Ammon's horn (tissue), 1 donor: ENCODE measurements at places on chromosomes 6 and 20.

- DNase-seq = no peak
Observed at GRCh38 chr20:5395932-5396727, 79.4 kb upstream of the PROKR2 start.

GRCh38 chr20:3890999-3891929, 2.1 kb downstream of the PANK2 start:
- no peak for DNase-seq

- DNase-seq = no peak
Observed at GRCh38 chr6:129390900-129391299, 319.1 kb downstream of the ARHGAP18 start.

- DNase-seq = no peak
Observed at GRCh38 chr6:35516712-35517111, 4.0 kb upstream of the TULP1 start.

DNA sequence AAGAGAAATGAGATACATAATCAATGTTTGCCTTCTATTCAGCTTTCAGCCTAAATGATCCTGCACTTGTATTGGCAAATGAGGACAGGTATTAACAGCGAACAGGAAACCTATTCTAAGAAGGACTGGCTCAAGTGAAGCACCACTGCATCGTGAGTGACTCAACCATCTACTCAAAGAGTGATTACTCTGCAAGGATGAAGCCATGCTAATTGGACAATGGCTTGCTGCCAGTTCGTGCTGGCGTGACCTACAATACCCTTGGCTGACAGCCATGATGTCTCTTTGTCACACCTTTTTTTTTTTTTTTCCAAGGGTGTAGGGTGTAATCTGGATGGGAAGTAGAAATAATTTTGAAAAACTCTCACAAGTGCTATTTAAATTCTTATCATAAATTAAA, 104.9 kb downstream of the GJA10 start:
- no peak for DNase-seq

GRCh38 chr6:158085261-158086053, 82.6 kb downstream of the SERAC1 start:
- no peak for DNase-seq

- no peak for DNase-seq
Observed at GRCh38 chr20:2519115-2519809, 10.5 kb upstream of the ZNF343 start.

DNA sequence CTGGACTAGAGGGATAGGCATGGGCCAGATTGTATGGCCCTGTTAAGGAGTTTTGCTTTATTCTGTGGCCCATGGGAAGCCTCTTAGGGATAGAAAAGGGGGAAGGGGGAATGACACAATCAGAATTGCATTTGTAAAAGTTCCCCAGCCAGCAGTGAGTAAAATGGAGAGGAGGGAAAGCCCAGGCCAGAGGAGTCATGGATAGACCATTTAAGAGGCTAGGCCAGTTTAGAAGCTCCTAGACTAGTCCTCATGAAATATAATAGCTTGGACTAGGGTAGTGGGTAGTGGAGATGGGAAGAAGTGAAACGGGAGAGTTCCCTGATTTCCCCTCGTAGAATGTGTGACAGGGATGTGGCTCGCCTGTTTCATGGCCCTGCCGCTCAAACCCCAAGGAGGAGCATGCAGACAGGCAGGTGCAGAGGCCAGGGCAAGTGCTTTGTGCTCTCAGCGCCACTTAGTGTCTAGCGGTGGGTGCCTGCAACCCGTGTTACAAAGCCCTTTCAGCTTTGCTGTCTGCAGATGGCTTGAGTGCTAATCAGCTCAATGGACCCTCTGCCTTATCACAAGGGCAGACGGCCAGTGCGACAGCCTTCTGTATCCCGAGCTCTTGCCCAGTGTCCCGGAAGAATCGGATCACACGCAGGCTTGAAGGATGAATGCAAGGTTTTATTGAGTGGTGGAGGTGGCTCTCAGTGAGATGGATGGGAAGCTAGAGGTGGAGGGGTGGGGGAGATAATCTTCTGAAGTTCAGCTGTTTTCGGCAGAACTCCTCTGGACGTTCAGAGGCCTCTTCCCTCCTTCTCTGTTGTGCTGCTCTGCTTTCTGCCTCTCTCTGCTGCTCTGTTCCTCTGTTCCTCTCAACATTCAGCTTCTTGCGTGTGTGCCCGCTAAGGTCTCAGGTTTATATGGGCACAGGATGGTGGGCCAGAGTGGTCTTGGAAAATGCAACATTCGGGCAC, 141.1 kb downstream of the CEP57L1 start:
- DNase-seq = peak; percentile 69

GRCh38 chr6:99119109-99120031, 171.6 kb upstream of the FBXL4 start:
- peak; percentile 75 for DNase-seq

DNA sequence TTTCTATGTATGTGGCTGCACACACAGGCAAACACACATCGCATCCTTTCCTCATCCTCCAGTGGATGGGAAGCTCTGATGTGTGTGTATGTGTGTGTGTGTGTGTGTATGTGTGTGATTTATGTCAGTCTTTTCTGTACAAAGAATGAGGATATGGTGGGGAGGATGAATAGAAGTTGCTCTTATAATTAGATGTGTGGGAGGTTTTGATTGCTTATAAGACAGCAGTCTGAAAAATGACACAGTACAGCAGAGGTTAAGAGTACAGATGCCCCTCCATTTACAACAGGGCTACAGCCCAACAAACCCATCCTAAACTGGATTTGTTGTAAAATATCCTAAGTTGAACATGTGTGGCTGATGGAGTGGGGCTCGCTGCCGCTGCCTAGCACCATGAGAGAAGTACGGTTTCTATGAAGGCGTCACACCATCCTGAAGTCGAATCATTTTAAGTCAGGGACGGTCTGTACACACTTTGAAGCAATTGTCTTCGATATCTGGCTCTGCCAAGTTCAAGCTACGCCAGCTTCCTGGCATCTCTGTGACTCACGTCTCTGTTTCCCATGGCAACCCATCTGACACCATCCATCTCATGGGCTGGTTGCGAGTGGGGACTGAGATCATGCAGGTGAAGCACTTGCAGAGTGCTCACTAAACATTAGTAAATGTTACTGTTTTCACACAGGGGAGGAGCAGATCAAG, 252.6 kb downstream of the MYLK4 start:
- DNase-seq = peak; percentile 68

- DNase-seq = no peak
Observed at GRCh38 chr6:157089851-157090250, 233.5 kb downstream of the TMEM242 start.

DNA sequence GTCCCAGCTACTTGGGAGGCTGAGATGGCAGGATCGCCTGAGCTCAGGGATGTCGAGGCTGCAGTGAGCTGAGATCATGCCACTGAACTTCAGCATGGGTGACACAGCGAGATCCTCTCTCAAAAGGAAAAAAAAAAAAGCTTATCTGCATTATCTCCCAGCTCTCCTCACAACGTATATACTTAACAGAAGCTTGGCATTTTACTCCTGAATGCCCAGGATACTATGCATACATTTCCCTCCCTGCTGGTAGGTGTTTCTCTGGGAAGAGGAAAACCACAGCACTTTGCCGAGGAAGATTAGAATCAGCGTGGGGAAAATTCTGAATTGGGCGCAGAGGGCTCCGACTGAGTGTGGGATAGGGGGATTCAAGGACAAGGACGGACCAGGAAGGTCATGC, 800.6 kb downstream of the DHX35 start:
- no peak for DNase-seq

- no peak for DNase-seq
Observed at GRCh38 chr20:35908007-35908406, 46.3 kb downstream of the SCAND1 start.
